ENCODE measurements at places on chromosomes 11 and 22.
A peak's percentile ranks its signal among the peaks of the same experiment; 100 is the strongest.

GRCh38 chr22:46040471-46041465 lies 63.8 kb upstream of the WNT7B start:
- no peak overlapping the region for H3K4me3 ChIP-seq
- no peaks in the 10 kb centered on the region for H3K27me3 ChIP-seq
- no peak for DNase-seq
- H3K36me3 ChIP-seq = no peaks in the 10 kb centered on the region

DNA sequence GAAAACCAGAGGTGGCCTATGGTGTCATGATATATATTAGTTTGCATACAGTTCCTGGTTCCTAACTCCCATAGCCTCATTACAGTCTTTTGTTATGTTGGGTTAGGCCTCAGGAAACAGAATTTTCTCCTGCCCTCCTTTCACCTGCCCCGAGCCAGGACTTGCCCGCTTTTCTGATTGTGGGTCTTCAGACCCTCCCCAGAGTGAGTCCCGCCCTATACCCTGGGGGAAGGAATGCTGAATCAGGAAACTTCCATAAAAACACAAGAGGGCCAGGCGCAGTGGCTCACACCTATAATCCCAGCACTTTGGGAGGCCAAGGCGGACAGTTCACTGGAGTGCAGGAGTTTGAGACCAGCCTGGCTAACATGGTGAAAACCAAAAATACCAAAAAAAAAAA lies 70.9 kb downstream of the SLC35F2 start:
- DNase-seq = no peak
- no peak overlapping the region for H3K4me3 ChIP-seq
- H3K36me3 ChIP-seq = peaks cover 6% of the 10 kb centered on the region
- no peaks in the 10 kb centered on the region for H3K4me1 ChIP-seq
- no peaks in the 10 kb centered on the region for H3K27me3 ChIP-seq

GRCh38 chr22:29306835-29307595 lies 565 bp downstream of the GAS2L1 start:
- H3K27ac ChIP-seq = no peak overlapping the region
- H3K27me3 ChIP-seq = peaks cover 17% of the 10 kb centered on the region
- no peaks in the 10 kb centered on the region for H3K36me3 ChIP-seq
- no peak for DNase-seq
- peaks cover 23% of the 10 kb centered on the region for H3K4me1 ChIP-seq

DNA sequence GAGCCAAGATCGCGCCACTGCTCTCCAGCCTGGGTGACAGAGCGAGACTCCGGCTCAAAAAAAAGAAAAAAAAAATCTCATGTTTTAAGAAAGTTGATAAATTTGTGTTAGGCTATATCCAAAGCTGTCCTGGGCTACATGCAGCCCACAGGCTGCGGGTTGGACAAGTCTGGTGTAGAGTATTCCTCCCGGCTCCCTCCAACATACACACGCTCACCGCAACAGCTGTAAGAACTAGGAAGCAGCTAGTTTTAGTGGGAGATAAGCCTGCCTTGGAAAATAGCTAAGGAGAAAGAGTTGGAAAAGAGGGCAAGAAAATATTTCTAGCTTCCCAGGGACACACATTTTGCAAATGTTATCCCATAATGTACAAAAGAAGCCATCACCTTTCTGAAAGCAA lies 46.6 kb downstream of the CELF1 start:
- H3K4me3 ChIP-seq = no peak overlapping the region
- H3K27me3 ChIP-seq = no peaks in the 10 kb centered on the region
- H3K4me1 ChIP-seq = peaks cover 41% of the 10 kb centered on the region
- no peak for DNase-seq
- peak overlapping the region; percentile 90 for H3K27ac ChIP-seq

DNA sequence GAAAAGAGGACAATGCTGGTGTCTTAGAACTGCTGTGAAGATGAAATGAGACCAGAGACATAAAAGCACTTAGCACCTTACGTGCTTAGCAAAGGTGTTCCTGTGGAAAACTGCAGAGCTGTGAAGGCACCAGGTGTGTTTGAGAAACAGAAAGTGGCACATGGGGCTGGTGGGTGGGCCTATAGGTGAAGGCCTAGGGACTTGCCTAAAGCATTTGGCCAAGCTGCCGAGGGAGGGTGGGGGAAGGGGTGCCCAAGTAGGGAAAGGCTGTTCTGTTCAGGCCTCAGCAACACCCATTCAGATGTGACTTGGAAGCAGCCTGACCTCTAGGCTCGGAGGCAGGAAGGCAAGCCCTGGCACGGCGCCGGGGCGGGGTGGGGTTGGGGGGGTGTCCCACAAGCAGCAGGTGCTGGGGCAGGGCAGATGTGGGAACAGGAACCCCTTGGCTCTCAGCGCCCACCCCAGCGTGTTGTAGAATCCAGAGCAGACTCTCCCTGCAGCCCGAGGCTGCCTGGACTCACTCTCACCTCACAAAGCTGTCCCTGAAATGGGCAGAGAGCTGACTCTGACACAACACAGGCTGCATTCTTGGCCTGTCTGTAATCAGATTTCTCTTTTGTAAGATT lies 366.7 kb upstream of the NARS2 start:
- H3K36me3 ChIP-seq = no peaks in the 10 kb centered on the region
- peaks cover 13% of the 10 kb centered on the region for H3K27me3 ChIP-seq
- no peak for DNase-seq
- no peak overlapping the region for H3K4me3 ChIP-seq
- no peak overlapping the region for H3K27ac ChIP-seq

DNA sequence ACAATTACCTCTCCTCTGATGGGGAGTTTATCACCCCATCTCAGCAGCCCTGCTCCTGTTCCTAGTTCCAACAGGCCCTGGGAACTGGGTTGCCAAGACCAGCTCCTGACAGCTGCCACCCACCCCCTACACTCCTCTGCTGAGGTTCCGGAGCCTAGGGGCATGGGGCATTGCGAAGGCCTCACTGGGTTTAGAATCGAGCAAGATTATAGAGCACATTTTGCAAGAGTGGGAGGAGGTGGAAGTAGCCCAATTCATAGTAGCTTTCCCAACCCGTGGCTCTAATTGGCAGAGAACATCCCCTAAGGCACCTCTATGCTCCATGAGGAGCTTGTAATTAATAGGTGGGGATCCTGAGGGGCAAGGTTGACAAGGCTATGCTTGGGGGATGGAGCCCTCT lies 23.0 kb downstream of the MYEOV start:
- DNase-seq = no peak
- H3K4me3 ChIP-seq = no peak overlapping the region
- H3K27me3 ChIP-seq = no peaks in the 10 kb centered on the region

- H3K36me3 ChIP-seq = peaks cover 3% of the 10 kb centered on the region
- H3K27me3 ChIP-seq = no peaks in the 10 kb centered on the region
- H3K27ac ChIP-seq = no peak overlapping the region
- H3K4me1 ChIP-seq = peaks cover 3% of the 10 kb centered on the region
- DNase-seq = no peak
Observed at GRCh38 chr22:26828311-26828710, 170.9 kb downstream of the MIAT start.

- H3K4me3 ChIP-seq = no peak within 1 kb of the TSS
- H3K27ac ChIP-seq = no peak within 1 kb of the TSS
- H3K27me3 ChIP-seq = peaks cover 4% of the 10 kb centered on the region
- H3K36me3 ChIP-seq = no peaks in the 10 kb centered on the region
- H3K4me1 ChIP-seq = peaks cover 4% of the 10 kb centered on the region
- peak; percentile 99 for DNase-seq
Observed at GRCh38 chr11:119381181-119381988, at the start of gene USP2. Gene USP2 (minus strand): TSS chr11:119381690. CDS start chr11:119373480, 8,210 bp downstream.

DNA sequence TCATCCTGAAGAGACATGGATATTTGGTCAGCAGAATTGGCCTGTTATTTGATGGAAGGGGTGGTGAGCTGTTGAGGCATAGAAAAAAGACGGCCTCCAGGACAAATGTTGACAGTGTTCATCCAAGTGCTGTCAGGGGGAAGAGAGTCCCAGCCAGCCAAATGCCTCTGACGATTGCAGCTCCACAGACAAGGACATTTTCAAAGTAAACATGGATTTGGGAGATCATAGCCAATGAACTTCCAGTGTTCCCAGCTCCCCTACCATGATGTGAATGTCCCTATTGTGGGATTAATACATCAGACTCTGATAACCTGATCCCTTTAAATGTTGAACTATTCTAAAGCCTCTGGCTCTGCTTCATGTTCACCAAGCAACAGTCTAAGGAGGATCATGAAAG lies 31.2 kb upstream of the PSMA1 start:
- no peak overlapping the region for H3K4me3 ChIP-seq
- no peaks in the 10 kb centered on the region for H3K4me1 ChIP-seq
- H3K36me3 ChIP-seq = no peaks in the 10 kb centered on the region
- peaks cover 6% of the 10 kb centered on the region for H3K27me3 ChIP-seq

GRCh38 chr11:89184021-89184420 lies 6.3 kb downstream of the TYR start:
- no peaks in the 10 kb centered on the region for H3K4me1 ChIP-seq
- no peak for DNase-seq
- no peaks in the 10 kb centered on the region for H3K36me3 ChIP-seq
- no peak overlapping the region for H3K27ac ChIP-seq
- no peaks in the 10 kb centered on the region for H3K27me3 ChIP-seq

DNA sequence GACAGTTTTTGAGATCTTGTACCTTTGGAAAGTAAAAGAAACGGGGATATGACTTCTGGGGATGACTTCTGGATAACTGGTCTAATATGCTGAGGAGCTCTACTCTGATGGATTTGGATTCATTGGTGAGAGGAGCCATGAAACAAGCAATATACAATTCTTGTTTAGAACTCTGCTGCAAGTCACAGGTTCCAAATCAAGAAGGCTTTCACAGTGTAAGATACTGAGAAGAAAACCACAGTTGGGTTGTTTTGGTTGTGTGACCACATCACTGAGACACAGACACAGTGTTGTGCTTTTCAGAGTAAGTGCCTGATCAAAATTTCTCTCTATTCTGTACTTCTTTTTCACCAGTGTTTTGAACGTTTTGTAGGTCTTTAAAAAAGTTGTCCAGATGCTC lies 13.1 kb upstream of the UCP2 start:
- H3K4me1 ChIP-seq = peaks cover 40% of the 10 kb centered on the region
- peak overlapping the region; percentile 100 for H3K27ac ChIP-seq

DNA sequence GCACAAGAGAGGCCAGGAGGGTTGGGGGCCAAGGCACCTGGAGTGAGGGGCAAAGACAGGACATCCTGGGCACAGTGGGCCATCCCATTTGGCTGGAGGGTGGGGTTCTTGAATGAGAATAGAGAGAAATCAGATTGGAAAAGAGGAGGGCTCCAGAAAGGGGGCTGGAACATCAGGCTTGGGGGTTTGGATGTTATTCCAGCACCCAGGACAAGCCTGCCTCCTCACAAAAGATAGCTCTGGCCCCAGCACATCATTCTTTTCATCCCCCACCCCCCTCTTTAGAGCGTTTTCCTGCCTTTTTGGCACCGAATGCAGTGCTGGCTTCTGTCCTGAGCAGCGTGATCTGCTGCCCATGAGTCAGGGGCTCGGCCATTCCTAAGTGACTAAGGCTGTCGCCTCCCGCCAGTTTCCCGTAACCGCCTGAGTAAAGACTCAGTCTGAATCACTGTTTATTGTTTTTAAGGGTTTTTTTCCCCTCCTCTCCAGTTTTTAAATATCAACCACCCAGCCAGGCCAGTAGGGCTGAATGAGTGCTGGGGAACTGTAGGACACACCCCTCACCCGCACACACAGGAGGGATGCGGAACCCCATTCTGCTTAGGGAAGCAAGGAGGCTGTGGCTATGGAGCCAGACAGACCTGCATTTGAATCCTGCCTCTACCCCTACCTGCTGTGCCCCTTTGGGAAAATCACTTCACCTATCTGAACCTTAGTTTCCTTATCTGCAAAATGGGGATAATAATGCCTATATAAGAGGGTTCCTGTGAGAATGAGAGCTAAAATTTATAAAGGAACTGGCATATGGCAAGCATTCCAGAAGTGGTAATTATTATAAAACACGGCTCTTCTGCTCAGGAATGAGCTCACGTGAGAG lies 32.4 kb upstream of the NAV2 start:
- no peak for DNase-seq
- no peak overlapping the region for H3K27ac ChIP-seq
- H3K4me1 ChIP-seq = no peaks in the 10 kb centered on the region
- H3K36me3 ChIP-seq = no peaks in the 10 kb centered on the region
- peaks cover 8% of the 10 kb centered on the region for H3K27me3 ChIP-seq
- H3K4me3 ChIP-seq = no peak overlapping the region

DNA sequence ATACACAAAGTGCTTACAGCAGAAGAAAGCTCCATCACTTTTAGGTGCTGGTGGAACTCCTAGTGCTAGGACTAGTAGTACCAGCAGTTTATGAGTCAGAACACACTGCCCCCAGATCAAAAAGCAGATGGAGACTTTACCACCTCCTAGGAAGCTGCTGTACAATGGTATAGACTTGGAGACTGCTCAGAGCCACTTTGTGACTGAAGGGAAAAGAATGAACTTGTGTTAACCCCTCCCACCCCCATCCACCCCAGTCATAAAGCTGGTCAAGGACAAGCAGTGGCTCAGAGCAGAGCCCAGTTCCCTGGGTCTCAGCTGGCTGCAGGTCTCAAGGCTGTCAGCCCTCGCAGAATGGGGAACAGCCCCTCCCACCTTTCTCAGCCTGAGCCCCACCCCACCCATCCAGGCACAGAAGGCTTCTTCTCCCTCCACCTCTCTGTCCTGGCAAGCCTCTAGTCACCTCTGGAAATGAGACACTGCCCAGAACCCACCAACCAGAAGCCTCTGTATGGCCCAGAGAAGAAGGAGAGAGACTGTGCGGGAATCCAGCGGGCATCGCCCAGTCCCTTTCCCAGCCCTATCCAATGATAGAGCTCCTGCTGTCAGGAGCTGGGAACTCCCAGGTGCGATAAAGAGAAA lies 23.8 kb downstream of the PACSIN2 start:
- no peak overlapping the region for H3K27ac ChIP-seq
- no peak for DNase-seq
- H3K4me1 ChIP-seq = peaks cover 35% of the 10 kb centered on the region
- H3K36me3 ChIP-seq = peaks cover 2% of the 10 kb centered on the region
- no peak overlapping the region for H3K4me3 ChIP-seq

GRCh38 chr22:27724709-27725108 lies 76.8 kb downstream of the MN1 start:
- H3K4me1 ChIP-seq = peaks cover 2% of the 10 kb centered on the region
- H3K36me3 ChIP-seq = no peaks in the 10 kb centered on the region
- no peak for DNase-seq

DNA sequence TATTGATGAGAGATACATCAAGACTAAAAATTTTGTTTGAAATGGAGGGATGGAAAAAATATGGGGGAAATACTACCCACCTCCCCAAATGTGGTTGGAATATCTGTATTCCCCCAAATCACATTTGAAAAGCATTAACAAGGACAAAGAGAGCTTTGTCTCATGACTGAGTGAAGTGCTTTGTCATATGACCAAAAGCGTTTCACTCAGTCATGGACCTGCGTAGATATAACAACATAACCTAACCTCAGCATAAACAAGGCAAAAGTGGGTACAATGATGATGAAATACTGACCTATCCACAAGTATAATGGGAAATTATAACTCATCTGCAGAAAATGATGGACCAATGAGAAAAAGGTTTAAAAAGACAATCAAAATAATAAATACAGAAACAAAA lies 418.3 kb downstream of the TBC1D22A start:
- H3K27me3 ChIP-seq = no peaks in the 10 kb centered on the region
- H3K36me3 ChIP-seq = peaks cover 17% of the 10 kb centered on the region
- H3K27ac ChIP-seq = no peak overlapping the region
- H3K4me3 ChIP-seq = no peak overlapping the region
- no peak for DNase-seq

- no peak overlapping the region for H3K27ac ChIP-seq
- DNase-seq = no peak
- H3K27me3 ChIP-seq = peaks cover 8% of the 10 kb centered on the region
- H3K36me3 ChIP-seq = no peaks in the 10 kb centered on the region
- H3K4me3 ChIP-seq = no peak overlapping the region
- H3K4me1 ChIP-seq = no peaks in the 10 kb centered on the region
Observed at GRCh38 chr22:28029201-28029948, 110.3 kb upstream of the PITPNB start.

All from memory B cell (primary cell).